Amniotic stem cell (primary cell): ENCODE measurements at places on chromosomes 4 and X.

- DNase-seq, result no peak
These were observed 126.5 kb downstream of the REELD1 start for GRCh38 chr4:146340798-146341197.

- no peak for DNase-seq
These were observed 246.9 kb upstream of the GIMD1 start for GRCh38 chr4:106615410-106615945.

DNA sequence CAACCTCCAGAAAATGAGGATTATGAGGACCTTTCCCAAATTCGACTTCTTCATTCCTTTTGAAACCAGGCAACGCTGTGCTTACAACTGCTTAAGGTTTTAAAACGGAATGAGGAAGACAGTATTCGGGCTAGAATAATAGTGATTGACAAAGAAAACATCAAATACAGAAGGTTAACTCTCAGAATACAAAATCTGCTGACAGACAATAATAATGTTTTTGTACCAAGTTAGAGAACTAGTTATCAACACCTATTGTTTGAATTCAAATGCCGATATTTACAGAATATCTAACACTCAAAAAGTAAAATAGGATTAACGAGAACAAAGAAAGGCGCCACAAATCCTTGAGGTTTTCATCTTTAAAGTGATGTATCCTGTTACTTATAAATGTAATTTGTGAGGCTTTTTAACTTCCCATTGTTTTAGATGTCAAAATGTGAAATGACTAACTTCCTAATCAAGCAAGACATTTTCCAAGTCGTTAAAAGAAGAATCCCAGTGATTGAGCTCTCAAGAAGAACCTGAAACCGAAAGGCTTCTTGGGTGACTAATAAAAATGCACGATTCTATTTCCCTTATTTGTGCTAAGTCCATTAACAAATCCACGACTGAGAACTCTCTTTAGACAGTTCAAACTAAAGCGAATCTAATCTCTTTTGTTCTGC, 118.3 kb downstream of the SORBS2 start:
- no peak for DNase-seq

- DNase-seq, result no peak
These were observed 34.4 kb downstream of the FAM13A start for GRCh38 chr4:89022426-89023128.

- no peak for DNase-seq
These were observed 313.7 kb upstream of the SMIM31 start for GRCh38 chr4:164440199-164440598.

GRCh38 chr4:141002323-141002805, 130.9 kb downstream of the RNF150 start:
- DNase-seq, result no peak

DNA sequence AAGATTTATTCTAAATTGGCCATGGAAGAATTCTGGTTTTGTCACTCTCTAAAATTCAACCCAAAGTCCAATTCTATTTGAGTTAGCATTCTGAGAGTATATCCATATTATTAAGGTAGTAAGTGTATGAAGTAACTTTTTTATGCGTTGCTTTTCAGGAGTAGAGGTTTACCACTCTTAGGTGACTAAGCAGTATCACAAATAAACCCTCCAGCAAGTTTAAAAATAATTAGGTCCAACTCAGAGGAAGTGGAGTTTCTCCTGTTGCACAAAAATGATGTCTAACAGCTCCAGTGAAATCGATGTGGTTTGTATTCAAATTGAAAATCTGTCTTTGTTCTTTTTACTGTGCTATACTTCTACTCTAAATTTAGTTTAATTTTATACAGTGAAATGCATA, 6.6 kb downstream of the SCML1 start:
- no peak for DNase-seq

- no peak for DNase-seq
These were observed 1344.0 kb downstream of the FSTL5 start for GRCh38 chr4:160819791-160820190.

DNA sequence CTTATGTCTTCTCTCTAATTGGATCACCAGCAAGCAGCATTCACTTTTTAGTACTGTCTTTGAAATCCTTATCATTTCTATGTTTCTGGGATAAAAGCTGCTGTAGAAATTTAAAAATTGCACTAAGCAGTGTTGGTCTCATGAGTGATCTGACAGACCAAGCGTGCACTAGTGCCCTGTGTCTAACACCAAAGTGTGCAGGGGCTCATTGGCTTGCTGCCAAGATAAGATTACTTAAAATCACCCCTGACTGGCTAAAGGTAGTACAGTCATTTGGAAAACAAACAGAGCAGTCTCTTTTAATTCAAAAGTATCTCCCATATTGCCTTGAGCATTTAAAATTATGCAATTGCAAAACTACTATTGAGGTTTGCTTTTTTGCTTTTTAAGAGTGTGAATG, 304.6 kb downstream of the ARAP2 start:
- DNase-seq, result no peak
